ENCODE measurements at places on chromosomes 12 and 14.

- DNase-seq, result no peak
These were observed 11.6 kb downstream of the GSG1 start for GRCh38 chr12:13091832-13092231.

GRCh38 chr12:30533558-30534265 is 162.0 kb downstream of the IPO8 start:
- no peak for DNase-seq

- no peak for DNase-seq
These were observed 81.4 kb downstream of the KIF26A start for GRCh38 chr14:104219731-104220214.

- no peak for DNase-seq
These were observed 418.1 kb downstream of the LRIG3 start for GRCh38 chr12:58502226-58502625.

- no peak for DNase-seq
These were observed 38.4 kb downstream of the LRP6 start for GRCh38 chr12:12228402-12228801.

DNA sequence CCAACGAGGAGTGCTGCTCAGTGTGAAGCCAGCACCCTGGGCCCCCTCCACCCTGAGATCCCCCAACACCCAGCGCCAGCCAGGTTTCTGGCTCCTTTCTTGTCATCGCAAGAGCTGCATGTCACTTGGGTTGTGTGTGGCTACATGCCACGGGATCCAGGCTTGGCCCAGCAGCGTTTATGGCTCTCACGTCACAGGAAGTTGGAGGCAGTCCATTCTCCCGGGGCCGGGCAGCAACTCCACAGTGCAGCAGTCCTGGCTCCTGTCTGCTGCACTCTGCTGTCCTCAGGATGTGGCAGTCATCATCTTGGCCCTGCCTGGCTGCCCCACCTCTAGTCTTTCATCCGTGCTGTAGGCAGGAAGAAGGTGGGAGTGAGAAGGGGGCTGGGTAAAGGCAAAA is 78.3 kb downstream of the AACS start:
- DNase-seq, result no peak

DNA sequence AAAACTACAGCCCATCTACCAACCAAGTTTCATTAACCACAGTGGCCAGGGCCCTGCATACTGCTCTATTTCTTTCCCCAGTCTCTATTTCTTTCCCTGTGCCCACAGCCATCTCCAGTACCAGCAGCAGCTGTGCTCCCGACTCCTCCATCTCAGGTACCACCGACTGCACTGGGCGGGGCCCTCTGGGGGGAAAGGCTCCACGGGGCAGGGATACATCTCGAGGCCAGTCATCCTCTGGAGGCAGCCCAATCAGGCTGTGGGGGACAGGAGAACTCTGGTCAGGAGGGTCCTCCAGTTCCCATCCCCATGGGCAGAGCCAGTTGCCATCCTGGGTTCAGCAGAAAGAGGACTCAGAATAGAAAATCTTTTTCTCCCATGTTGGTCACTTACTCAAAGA is 3.0 kb downstream of the CDK4 start:
- DNase-seq, result no peak

DNA sequence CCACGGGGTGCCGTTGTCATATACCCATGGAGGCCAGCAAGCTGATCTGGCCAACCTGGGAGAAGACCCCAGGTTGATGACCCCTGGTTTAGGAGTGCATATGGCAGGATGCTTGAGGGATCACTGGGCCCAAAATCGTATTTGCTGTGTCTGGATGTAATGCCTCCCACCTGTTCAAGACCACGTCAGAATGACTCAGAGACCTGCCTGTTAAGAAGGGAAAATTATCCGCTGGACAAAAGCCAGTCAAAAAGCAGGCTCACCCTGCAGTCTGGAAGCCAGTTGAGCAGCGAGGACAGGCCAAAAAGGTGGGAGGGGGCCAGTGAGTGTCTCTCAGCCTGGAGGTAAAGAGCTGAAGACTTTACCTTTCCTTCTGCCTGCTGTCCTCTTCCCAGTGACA is 449.2 kb downstream of the DPF3 start:
- DNase-seq, result no peak

DNA sequence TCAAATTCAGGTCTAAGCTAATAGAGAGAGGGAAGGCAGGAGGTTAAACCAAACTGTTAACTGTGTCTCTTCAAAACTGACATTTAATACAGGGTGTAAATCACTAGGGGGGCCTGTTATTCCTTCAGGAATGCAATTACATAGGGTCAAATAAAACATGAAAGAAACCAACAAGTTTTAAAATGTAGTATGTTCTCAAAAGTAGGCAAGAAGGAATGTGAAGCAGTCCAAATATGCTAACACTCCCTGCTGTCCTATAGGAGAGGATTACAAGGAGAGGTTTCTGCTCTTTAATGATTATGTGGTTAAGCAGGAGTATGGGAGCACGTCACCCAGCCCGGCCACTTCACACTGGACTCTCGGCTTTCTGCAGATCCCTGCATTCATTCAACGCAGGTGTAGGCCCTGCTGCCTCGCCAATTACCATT is 42.5 kb upstream of the BMP4 start:
- DNase-seq, result peak; percentile 38

DNA sequence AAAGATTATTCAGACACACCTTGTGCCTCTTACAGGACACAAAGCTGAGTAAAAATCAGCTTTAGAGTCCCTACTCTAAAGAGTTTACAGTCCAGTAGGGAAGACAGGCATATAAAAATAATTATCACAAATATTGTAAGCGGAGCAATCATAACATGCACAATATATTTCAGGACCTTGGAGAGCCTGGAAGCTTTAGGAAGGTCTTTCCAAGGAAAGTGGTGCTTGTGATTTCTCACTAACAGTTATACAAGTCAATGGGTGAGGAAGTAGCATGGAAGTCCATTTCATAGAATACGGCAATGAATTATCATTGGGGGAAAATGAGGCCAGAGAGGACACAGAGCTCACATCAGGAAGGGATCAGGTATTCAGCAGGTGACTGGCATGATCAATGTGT is 268.3 kb downstream of the C12orf50 start:
- DNase-seq, result no peak

- no peak for DNase-seq
These were observed 98.8 kb downstream of the DAD1 start for GRCh38 chr14:22489957-22490950.

- no peak for DNase-seq
These were observed 3.2 kb downstream of the KRT85 start for GRCh38 chr12:52364061-52364460.

DNA sequence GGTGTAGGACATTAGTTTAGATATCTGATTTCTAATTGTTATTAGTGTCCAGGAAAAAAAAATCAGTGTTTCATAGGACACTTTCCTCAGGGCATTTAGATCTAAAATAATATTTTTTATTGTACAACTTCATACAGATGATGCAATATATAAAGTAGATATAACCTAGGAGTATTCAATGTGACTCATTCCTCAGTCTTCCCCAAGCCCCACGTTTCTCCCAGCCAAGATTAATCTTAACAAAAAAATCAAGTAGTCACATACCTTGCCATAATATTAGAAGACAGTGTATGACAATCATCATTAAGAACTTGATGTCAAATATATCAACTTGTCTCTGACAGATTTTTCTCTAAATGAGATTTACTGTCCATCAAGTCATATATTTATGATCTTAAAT is 37.1 kb downstream of the PPFIA2 start:
- DNase-seq, result no peak

DNA sequence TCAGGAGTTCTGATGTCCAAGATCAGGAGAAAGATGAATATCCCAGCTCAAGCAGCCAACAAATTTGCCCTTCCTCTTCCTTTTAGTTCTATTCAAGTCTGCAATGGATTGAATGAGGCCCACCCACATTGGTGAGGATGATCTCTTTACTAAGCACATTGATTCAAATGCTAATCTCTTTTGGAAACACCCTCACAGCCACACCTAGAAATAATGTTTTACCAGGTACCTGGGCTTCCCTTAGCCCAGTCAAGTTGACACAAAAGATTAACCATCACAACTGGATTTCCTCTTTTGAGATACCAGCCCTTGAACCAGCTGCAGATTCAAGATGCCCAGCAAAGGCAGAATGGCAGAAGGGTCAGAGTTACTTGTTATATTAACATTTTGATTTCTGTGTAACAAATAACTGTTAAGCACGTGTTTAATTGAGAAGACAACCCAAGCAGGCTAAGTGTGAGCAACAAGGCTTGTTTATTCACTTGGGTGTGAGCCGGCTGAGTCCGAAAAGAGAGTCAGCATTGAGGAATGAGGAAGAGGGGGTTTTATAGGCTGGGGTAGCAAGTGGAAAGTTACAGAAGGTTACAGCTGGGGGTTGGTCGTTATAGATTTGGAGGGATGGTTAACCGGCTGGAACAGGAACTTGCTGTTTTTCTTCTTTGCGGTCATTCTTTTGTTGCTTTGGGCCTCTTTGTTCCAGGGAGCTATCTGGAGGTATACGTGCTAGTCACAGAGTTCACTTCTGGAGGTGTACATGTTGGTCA is 180.3 kb downstream of the EMP1 start:
- DNase-seq, result no peak

DNA sequence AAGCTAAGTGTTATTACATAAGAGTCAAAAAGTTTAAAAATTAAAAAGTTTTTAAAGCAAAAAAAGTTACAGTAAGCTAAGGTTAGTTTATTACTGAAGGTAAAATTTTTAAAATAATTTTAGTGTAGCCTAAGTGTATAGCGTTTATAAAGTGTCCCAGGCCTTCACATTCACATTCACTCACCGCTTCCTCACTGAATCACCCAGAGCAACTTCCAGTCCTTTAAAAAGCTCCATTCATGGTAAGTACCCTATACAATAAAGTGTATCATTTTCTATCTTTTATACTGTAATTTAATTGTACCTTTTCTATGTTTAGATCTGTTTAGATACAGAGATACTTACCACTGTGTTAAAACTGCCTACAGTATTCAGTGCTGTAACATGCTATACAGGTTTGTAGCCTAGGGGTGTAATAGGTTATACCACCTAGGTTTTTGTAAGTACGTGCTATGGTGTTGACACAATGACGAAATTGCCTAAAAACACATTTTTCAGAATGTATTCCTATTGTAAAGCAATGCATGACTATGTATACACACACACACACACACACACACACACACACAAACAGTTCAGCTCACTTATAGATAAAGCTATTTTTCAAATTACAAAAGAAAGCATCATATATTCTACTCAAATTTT is 3.7 kb downstream of the CLEC14A start:
- DNase-seq, result no peak

- no peak for DNase-seq
These were observed 22.0 kb downstream of the PRPF40B start for GRCh38 chr12:49645146-49646039.
